ENCODE measurements at places on chromosomes 12 and 14.
A peak's percentile ranks its signal among the peaks of the same experiment; 100 is the strongest.

DNA sequence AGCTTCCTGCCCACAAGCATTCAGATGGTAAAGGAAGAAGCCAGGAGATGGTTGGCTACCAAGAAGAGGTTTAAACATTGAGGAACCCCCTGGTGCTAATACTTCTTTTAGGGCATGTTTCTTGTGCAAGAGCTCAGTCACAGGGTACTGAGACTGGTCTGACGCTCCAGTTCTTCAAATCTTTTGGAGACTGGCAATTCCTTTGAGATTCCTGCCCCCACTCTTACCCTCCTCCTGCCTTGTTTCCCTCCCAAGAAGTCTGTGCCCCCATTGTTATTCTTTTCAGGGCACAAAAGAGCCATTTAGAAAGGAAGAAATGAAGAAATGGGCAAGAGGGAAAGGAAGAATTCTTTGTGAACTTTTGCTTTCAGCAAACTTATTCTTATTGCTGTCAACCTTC lies 11.8 kb downstream of the A2ML1 start:
- DNase-seq, result no peak

- no peak for DNase-seq
Measured at GRCh38 chr12:123286652-123287373, 15.2 kb upstream of the CDK2AP1 start.

DNA sequence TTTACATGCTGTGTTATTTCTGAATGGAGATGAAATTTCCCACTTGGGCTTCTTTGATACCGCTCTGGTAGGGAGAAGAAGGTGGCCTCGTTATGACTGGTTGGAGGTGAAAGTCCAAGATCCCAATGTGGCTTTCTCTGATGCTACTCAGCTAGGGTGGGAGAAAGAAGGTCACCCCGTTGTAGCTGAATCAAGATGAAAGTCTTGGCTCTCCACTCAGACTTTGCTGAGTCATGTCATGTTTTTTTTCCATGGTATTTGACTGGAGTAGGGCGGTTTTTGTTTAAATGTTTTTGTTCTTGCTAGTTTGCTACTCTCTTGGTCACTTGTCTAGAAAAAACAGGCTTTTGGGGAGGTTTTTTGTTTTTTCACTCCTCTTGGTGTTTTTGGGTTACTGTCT lies 2.4 kb upstream of the PDE6H start:
- no peak for DNase-seq

GRCh38 chr12:79381248-79382208 lies 309.2 kb downstream of the PAWR start:
- no peak for DNase-seq

DNA sequence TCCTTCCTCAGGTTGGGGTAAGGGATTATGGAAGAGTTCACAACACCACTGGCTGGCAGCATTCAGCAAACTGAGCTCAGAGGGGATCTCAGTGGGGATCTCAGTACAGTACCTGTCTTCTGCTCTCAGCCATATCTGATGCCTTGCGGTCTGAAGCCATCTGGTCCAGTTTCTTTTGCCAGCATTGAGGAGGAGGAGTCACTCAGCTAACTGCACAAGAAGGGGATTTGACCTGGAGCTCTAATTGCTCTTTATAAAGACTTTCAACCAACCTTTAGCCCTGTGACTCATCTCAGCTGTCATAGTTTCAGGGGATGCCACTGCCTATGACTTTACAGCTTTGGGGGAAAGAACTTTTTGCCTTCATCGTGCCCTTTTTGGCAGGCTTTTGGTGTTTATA lies 44.9 kb downstream of the JKAMP start:
- no peak for DNase-seq

DNA sequence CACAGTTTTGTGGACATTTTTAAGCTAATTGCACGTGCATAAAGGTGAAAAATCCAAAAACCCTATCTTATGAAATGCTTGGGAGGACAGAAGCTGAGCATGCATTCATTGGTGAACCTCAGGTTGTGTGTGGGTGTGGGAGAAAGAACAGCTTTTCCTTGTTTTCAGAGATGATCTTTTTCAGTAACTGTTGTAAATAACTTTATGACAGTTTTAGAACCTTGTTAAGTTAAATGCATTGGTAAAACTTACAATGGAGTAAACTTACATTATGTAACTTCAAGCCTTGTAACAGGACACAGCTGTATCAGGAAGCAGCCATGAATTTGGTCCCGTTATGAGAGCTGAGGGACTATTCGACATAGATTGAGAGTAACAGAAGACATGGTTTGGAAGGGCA lies 587.4 kb downstream of the GALC start:
- no peak for DNase-seq

GRCh38 chr14:105448706-105449111 lies 25.9 kb upstream of the CRIP2 start:
- DNase-seq, result peak; percentile 64

DNA sequence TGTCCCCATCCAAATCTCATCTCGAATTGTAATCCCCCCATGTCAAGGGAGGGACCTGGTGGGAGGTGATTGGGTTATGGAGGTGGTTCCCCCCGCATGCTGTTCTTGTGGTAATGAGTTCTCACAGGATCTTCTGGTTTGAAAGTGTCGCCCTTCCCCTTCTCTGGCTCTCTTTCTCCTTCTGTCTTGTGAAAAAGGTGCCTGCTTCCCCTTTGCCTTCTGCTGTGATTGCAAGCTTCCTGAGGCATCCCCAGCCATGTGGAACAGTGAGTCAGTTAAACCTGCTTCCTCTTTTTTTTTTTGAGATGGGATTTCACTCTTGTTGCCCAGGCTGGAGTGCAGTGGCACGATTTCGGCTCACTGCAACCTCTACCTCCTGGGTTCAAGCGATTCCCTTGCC lies 104.0 kb downstream of the CCDC91 start:
- no peak for DNase-seq

GRCh38 chr12:105018012-105018411 lies 31.9 kb downstream of the NOPCHAP1 start:
- DNase-seq, result no peak

- DNase-seq, result no peak
Measured at GRCh38 chr14:64225151-64225757, 68.9 kb downstream of the ESR2 start.

DNA sequence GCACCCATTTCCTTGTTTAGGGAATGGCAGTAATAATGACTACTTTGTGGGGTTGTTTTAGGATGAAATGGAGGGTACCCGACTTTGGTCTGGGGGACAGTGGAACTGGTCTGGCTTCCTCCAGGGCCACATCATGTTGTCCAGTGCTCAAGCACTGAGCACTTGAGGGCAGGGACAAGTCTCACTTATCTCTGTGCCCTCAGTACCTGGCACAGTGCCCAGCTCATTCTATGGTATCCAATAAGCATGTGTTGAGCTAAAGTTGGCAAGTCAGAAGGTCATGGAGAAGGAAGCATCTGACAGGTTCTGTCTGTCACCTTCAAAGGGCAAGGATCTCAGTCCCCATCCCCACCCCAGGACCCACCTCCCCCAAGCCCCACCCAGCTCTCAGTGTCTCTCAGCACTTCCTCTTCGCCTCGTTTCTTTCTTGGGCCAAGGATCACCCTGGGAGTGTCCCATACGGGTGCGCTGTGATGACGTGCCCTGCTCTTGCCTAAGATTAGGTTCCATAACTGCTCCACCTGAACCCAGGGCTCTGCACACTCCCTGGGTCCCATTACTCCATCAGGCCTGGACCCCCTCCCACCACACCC lies 24.3 kb upstream of the TMEM106C start:
- no peak for DNase-seq

Measured in fibroblast of pulmonary artery (primary cell).